ENCODE measurements at places on chromosomes 5 and 9.

DNA sequence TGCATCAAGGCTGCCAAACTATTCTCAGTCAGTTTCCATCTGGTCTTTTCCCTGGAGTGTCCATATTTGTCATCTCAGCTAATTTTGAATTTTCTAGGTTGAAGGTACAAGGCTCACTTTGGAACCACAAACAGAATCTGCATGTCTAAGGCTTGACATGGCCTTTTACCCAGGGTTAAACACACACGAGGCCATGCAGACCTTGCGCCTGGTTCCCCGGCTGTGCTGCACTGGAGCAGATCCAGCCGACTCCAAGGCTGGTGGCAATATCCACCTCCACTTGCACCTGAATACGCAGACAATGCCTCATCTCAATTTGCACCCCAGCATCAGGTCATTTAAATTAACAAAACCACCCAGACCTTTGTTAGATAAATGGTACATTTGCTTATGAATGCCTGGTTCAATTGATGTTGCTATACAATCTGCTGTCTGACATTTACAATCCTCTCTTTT lies 276.2 kb downstream of the HSPA4 start:
- DNase-seq = no peak

GRCh38 chr9:130824079-130824478 lies 11.0 kb upstream of the ABL1 start:
- no peak for DNase-seq

DNA sequence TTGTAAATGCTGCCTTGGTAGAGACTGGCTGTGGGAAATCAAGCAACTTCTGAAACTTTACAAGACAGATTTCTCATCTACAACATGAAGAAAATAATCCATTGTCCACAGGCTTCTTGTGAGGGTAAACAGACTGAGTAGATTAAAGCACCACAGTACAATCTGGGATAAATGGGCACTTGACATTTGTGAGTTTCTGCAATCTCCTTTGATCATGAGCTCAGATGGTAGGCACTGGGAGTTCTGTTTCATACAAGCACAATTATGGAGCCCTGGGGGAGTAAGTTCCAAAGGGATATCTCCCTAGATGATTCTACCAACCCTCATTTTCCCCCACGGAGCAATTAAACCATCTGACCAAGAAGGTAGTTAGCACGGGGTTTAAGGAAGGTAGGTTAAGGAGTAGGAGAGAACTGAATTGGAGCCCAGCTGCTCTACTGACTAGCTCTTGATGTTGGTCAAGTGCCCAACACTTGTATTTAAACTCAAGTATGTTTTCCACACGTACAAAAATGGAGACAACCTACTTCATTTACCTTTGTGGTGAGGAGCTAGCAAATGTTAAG lies 479.5 kb upstream of the TNC start:
- DNase-seq = no peak

GRCh38 chr9:90058182-90058763 lies 453.5 kb downstream of the GADD45G start:
- no peak for DNase-seq

DNA sequence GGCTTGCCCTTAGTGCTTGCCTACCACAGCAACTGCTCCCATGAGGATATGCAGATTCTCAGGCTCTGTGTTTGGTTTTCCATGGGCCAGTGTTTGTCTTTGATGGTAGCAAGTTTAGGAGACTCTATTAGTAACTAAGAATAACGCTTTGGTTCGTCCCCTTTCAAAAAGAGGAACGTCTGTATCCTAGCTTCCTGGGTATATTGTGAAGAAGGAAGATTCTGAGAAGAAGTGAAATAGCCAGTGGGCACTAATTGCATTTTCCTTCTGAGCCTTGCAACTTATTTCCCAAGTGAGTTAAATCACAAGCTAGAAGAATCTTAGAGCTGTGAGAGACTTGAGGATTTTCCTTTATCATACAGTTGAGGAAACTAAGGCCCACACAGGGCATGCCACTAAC lies 376.8 kb downstream of the PIK3R1 start:
- no peak for DNase-seq

- DNase-seq = no peak
These were observed 36.6 kb downstream of the COL15A1 start for GRCh38 chr9:98980291-98980690.

DNA sequence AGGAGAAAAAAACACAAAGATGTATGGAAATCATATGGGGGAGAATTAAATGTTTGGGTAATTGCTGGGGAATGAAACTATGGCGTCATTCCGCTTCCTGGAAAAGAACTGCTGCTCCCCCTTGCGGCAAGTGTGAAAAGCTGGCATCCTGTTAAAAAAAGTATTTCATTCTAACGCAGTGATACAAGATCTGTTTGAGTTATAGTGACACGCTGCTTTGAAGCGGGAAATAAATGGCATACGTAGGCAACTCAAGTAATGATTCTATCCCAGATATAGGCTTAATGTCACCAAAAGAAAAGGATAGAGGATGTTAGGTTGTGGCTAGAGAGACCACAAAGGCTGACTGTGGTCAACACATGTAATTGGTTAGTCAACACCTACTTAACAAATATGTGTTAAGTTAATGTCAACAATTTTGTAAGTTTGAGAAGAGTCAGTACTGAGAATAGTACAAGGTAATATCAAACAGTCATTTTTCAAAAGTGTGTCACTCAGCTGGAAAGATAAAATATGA lies 70.2 kb upstream of the ALDH1A1 start:
- DNase-seq = peak; percentile 81

- no peak for DNase-seq
These were observed 131.5 kb upstream of the TNC start for GRCh38 chr9:115249488-115249887.

GRCh38 chr5:41870627-41871048 lies 413 bp upstream of the OXCT1 start:
- DNase-seq = no peak

DNA sequence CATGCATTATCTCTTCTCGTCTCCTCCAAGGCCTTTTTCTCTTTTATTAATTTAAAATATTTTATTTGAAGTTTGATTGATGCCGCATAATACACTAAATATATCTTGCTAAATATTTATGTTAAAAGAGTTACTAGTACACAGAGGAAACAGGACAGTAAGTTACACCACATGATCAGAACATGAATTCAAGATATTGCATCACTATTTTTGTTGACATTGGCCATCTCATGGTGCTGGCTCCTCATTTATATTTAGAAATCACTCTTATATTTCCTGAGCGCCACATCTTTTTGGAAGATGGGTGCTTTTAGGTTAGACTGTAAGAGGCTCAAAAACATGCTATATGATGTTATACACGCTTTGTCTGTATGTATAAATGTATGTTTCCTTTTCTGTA lies 23.0 kb downstream of the SPEF2 start:
- DNase-seq = no peak

DNA sequence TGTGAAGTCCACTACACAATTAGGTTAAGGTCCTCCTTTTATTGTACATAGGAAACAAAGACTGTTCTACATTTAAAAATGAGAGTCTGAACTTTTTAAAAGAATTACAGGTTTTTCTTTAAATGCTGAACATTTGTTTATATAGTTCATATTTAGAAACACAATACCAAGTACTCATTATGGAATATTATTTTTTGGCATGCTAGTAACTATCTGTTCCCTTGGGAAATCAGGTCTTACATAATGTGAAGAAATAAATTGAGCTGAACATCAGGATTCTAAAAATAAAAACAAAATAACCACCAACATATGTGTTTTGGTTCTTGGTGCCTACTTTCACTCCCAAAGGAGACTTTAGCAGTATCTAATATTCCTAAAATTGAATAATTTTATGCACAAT lies 230.5 kb upstream of the IZUMO3 start:
- DNase-seq = no peak

- no peak for DNase-seq
These were observed 18.3 kb upstream of the FRMPD1 start for GRCh38 chr9:37632479-37632878.

DNA sequence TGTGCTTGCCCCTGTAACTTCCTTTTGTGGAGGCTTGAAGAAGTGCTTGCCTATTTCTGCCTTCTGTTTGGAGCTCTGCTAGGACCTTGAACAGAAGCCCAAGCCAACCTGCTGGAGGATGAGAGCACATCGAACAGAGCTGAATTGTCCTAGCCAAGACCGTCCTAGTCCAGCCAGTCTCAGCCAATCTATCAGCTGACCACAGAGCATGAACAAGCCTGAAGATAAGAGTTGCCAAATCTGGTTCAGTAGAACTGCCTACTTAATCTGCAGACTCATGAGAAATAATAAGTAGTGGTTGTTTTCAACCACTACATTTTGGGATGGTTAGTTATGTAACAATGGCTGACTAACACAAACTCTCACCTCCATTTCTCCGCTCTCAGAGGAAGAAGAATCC lies 4.4 kb upstream of the SNX2 start:
- no peak for DNase-seq

- no peak for DNase-seq
These were observed 423.0 kb downstream of the DIRAS2 start for GRCh38 chr9:90219548-90220118.

GRCh38 chr5:1744393-1745122 lies 55.1 kb downstream of the MRPL36 start:
- DNase-seq = no peak

GRCh38 chr9:83636813-83637212 lies 13.9 kb downstream of the IDNK start:
- DNase-seq = no peak

GRCh38 chr5:15902066-15902465 lies 277.5 kb downstream of the MARCHF11 start:
- no peak for DNase-seq

GRCh38 chr5:9460885-9461645 lies 84.8 kb downstream of the SEMA5A start:
- no peak for DNase-seq

- no peak for DNase-seq
These were observed 561.1 kb downstream of the KCTD16 start for GRCh38 chr5:144731786-144732185.

GRCh38 chr9:92402360-92402759 lies 2.0 kb downstream of the OGN start:
- peak; percentile 54 for DNase-seq

- DNase-seq = peak; percentile 82
These were observed 66.5 kb upstream of the SMIM15 start for GRCh38 chr5:61228691-61229280.

DNA sequence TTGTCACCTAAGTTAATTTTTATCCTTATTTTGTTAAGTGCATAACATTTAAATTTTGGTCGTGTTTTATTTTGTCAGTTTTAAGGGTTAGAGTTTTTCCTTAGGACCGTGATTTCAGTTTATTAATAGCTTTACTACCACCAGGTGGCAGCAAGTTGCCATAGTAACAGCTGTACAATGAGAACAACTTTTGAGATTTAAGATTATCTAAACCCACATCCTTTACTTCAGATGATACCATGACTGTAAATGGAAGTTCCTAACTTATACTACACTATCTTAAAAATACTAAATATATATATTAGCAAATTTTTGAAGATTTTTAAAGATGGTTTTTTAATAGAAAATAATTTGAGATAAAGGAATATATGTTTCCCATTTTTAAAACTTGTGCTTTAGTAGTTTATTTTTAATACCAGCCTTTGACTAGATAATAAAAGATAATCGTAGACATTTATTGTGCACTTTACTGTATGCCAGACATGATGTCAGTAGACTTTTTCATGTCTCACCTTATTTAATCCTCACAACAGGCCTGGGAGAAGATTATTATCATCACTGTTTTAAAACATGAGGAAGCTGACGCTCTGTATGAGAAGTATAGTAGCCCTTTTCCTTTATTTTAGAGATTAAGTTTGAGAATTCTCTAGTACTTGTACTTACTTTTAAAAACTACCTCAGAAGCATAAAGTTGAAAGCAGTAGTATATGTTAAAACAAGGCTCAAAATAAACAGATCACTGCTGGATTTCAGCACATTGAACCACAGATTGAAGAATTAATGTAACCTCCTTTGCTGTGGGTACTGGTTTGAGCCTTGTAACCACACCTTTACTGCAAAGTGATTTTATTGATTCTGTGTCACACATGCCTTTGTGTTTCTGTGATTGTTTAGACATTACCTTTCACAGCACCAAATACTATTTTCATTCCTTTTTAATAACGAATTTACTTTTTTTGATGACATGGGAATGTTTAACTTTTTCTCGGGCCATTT lies 27.5 kb downstream of the SREK1 start:
- DNase-seq = peak; percentile 59

GRCh38 chr5:141412854-141413539 lies at the start of gene PCDHGA10:
Gene PCDHGA10, plus strand, starts transcription at chr5:141412987. Its CDS starts 189 bp downstream, at chr5:141413176.
- DNase-seq = peak; percentile 65

- peak; percentile 66 for DNase-seq
These were observed 192.8 kb downstream of the CDH18 start for GRCh38 chr5:19795218-19795617.

GRCh38 chr5:107211630-107212029 lies 459.1 kb downstream of the EFNA5 start:
- DNase-seq = no peak

- no peak for DNase-seq
These were observed 4.1 kb upstream of the SLC1A1 start for GRCh38 chr9:4486176-4486575.

DNA sequence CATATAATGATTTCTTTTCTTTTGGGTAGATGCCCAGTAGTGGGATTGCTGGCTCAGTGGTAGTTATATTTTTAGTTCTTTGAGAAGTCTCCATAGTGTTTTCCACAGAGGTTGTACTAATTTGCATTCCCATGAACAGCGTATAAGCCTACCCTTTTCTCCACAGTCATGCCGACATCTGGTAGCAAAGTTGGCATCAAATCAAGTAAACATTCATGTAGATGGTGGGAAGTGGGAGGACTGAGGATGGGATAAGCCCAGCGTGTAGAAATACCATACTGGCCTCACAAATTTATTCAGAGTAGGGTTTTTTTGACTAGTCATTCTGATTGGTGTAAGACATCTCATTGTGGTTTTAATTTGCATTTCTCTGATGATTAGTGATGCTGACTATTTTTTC lies 115.4 kb downstream of the EGFLAM start:
- peak; percentile 80 for DNase-seq

DNA sequence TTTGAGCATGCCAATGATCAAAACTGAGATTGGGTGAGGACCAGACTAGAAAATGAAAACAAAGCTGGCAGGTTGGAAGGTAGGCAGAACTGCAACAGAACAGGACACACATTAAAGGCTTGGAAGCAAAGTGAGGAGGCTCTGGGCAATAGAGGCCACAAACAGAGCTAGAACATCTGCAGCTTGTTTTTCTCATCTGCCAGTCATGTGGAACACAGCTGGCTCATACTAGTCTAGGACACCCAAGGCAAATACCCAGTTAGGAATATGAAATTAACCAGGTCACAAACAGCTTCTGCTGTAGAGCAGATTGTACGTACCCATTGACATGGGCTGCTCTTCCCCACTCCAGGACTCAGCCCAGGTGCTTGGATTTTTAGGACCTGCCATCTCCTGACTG lies 61.7 kb downstream of the SPEF2 start:
- no peak for DNase-seq

- no peak for DNase-seq
These were observed 128.9 kb upstream of the SPEF2 start for GRCh38 chr5:35488791-35489190.

DNA sequence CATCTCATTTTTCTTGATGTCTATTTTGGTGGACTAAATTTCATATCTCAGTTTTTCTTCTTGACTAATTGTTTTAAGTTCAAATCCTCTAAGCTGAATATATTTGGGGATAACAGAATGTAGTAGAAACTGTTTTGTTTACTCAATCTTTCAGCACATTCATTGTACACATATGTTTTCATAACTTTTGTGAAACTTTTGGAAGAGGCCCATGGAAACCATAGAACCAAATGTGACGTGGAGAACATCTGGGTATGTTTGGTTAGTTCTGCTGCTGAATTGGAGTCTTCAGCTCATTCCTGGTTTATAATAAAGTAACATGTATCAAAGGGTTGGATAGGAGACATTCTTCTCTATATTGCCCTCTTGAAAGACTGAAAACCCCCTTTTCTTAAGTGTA lies 88.4 kb downstream of the CCDC171 start:
- peak; percentile 77 for DNase-seq
